ENCODE measurements at places on chromosomes 7 and 10. TPM values are rescaled to one million over a fixed set of nuclear protein-coding genes. Genes with fewer than 3 reads are reported as not detected.

DNA sequence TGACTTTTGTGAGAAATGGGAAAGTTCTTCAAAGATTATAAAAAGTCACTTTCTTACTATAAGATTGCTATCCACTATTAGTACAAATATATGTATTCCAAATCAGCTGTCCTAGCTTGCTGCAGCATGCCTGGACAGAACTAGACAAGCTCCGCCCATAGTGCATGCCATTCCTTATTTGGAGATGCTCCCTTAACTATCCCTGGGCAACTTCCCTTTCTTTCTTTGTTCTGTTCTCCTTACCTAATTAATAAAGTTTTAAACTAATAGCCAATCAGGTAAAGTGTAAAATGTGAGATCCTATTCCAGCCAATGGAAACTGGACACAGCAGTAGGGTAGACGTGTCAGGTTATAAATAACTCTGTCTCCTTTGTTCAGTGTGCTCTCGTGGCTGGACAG lies 281.9 kb downstream of the CAMK1D start:
- no peak for DNase-seq

DNA sequence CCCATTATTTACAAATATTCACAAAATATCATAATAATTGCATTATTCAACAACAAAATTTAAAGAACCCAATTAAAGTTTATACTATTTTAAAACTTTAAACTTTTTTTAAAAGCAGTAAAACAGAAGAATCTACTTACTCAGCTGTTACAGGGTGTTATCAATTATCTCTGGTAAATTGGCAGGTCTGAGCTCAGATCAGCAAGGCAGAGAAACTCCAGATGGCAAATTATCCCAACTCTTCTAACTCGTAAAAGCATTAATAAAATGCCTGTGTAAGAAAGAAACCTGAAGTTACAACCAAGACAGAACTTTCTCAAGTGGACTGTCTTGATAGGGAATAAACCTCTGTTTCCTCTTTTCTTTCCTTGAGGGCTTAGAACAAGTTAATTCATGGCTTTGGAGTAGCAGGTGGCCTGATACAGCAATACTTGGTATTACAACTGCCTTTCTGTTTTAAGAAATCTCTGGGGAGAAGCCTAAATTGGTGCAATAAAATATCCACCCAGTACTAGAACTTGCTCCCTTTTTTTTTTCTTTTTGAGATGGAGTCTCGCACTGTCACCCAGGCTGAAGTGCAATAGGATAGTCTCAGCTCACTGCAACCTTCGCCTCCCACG lies 275.3 kb upstream of the MKLN1 start:
- DNase-seq: no peak

DNA sequence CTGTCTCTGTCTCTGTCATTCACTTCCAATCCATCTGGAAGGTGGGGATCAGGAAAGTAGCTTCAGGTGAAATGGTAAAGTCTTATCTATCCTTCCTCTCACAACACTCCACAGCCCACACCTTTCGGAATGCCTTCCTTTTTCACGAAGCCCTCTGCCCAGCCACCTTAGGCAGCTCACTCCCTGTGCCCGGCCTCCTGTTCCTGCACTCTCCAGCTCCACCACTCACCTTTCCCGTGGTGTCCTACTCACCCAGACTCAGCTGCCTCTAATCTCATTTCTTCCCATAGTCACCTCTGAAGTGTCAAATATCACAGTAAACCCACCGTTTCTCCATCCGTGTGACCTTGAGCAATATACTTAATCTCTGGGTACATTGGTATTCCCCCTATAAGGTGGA lies 100.9 kb upstream of the C7orf33 start:
- no peak for DNase-seq

DNA sequence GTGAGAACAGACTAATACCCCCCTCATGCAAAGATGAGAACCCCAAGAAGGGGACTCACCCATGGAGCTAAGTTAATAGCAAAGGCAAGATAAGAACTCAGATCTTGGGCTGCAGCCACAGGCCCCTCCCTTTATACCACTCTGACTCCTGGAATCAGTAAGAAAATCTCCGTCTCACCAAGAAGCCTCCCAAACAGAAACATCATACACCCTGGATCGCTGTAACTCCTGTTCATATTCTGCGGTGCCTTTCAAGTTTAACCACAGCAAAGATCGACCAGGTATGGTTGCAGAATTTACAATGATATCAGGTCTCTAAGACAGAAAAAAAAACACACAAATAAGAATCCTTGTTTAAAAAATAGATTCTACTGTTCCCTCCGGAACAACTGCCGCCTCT lies 47.1 kb downstream of the SFMBT2 start:
- DNase-seq: no peak

GRCh38 chr10:131817866-131818509 lies 82.8 kb upstream of the PPP2R2D start:
- DNase-seq: no peak

DNA sequence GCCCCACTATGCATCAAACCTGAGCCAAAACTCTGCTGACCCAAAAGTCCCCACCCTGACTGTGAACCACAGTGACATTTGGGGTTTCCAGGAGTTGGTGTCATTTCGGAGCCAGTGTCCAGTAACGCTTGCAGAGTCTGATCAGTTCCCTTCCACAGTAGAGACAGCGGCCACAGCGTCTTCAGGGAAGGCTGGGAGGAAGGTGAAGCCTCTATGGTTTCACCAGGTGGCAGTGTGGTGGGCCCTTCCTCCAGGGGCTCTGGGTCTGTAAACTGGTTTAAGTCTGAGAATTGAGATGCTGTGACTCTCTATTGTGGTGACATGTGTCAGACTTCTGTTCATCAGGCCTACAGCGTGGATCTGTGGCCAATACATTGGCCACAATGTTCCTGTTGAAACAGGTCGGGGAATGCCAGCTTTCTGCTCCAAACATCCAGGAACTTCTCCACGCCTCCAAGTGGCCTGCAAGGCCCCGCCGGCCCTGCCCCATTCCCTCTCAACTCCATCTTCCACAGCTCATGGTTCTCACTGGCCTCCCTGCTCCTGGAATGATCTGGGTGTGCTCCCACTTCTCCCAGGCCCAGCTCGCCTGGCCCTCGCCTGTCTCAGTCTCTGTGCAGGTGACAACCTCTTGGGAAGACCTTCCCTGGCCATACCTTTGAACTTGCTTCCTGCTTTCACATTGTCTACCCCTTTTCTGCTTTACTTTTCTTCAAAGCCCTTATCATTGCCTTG lies 124.5 kb upstream of the FAM20C start:
- DNase-seq: no peak

- DNase-seq: no peak
Observed at GRCh38 chr7:70953796-70954195, 178.1 kb upstream of the GALNT17 start.

DNA sequence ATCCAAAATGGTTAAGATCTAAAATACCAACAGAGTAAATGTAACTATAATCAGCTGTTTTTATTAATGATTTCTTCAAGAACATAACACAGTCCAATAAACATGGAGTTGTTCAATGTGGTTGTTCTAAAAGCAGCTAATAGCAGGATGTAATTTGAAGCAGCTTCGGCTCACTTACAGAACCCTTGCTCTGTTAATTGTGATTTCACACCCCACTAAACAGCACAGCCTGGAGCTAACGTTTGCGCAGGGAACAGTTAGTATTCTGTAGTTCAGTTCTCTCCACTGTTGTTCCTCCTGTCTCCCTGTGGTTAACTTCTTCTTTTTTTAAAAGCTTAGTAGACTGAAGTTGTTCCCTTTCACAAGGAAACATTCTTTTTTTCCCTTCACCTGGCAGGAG lies 104.0 kb downstream of the GRM3 start:
- no peak for DNase-seq

- no peak for DNase-seq
Observed at GRCh38 chr7:101205901-101206664, 5.2 kb upstream of the MOGAT3 start.

GRCh38 chr7:135536150-135536549 lies 21.6 kb upstream of the NUP205 start:
- no peak for DNase-seq

DNA sequence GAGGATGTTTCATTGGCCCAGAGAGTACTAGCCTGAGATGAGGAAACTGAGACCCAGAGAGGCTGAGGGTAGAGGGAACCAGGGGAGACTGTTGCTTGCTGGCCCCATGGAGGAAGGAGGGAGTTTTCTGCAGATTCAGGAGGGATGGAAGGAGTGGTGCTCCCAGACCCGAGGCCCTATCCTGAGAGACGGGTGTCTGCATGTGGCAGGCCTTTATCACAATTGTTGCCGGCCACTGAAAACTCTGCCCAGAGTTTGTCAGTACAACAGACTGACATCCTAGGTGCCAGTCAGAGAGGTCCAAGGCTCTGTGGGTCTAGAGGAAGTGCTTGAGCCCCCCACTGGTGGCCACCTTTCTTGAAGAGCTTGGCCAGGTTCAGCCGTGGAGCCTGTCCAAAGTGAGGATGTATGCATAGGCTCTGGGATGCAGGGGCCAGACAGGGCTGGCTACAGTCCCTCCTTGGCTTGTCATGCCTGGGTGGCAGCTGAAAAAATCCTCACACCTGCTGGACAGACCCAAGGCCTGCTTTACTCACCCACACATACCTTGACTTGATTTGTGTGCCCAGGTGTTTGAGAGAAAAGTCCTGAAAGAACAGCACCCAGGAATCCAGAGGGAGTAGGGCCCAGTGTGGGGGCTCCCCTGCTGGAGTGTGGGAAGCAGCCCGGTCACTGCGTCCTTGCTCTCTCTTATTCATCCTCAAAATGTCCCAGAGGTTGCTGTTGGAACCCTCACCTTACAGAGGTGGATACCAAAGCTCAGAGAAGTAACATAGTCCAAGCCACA lies 65.2 kb downstream of the CLRN3 start:
- no peak for DNase-seq

- no peak for DNase-seq
Observed at GRCh38 chr7:147079921-147080420, 963.4 kb downstream of the CNTNAP2 start.

GRCh38 chr7:40621592-40621998 lies 486.8 kb downstream of the SUGCT start:
- no peak for DNase-seq

- no peak for DNase-seq
Observed at GRCh38 chr10:43053825-43054224, 23.0 kb upstream of the RET start.

DNA sequence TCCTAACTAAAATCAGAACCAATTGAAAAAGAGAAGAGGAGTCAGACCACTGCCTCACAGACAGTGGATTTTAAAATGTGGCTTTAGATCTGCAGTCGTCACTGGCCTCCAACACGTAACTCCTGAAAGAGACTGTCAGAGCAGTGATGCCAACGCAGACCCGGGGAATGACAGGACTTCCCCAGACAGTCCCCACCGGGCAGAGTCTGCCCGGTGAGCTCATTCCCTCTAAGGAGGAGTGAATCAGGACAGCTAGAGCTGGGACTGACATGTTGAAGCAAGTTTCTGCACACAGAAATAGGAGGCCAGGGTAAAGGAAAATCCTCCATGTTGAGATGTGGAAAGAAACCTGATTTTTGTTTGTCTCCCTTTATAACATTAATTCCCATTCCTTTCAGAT lies 105.0 kb downstream of the TES start:
- peak; percentile 34 for DNase-seq

Gene JCAD
- 1.7 TPM for total RNA-seq

Gene OR2A1
- total RNA-seq: not detected

Gene PCLO
- total RNA-seq: 4.7 TPM

Gene DPCD
- total RNA-seq: 51.4 TPM

Gene TMEM225B
- total RNA-seq: not detected

Gene ACSM6
- total RNA-seq: not detected

Gene OPTN
- 108 TPM for total RNA-seq

Gene INSIG1
- 327 TPM for total RNA-seq
